Karpas-422 (cell line): ENCODE measurements at places on chromosomes 6 and 20. TPM values are rescaled to one million over a fixed set of nuclear protein-coding genes. Genes with fewer than 3 reads are reported as not detected.

GABRR2 gene
- 0.11 and 0.22 TPM in 2 replicates for total RNA-seq

REPS1 gene
- total RNA-seq, result 43.3 and 82.6 TPM in 2 replicates

DNA sequence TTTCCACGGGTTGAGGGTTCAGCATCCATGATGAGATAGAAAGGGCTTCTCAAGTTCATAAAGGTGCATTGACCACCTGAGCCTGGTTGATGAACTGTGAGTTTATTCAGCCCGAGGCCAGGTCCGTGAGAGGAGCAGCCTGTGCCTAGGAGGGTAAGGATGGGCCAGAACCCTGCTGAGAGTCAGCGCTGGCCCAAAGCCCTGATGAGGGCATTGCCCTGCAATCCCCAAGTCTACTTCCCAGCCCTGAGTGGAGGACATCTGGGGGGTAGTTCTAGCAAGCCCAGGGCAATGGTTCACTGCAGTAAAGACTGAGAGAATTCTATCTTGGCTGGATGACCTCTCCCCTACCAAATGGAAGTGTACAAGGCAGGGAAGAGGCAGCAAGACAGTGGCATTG, 123.3 kb upstream of the NXT1 start:
- no peak overlapping the region for H3K4me3 ChIP-seq
- H3K4me1 ChIP-seq, result peaks cover 2% of the 10 kb centered on the region; the same call in 1 of the 2 replicates
- no peak overlapping the region for H3K27ac ChIP-seq
- no peaks in the 10 kb centered on the region for H3K27me3 ChIP-seq
- no peak for DNase-seq

DNA sequence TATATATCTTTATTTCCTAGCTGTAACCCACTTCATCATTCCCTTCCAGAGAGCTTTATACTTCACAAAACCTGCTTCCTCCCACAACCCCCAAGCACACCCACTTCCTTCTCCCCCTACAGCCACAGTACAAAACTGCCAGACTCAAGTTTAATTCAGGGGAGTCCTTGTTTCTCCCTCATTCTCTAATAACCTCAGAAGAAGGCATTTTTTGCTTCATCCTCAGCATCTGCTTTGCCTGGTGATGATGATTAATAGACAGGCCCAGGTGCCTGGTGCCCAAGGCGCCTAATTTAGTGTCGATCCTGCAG, 414.3 kb downstream of the KIF16B start:
- peak; percentile 88 for DNase-seq
- peak overlapping the region; percentile 99 for H3K27ac ChIP-seq
- peaks cover 46% of the 10 kb centered on the region for H3K4me1 ChIP-seq
- peak overlapping the region; percentile 61 for H3K4me3 ChIP-seq
